ENCODE measurements at places on chromosomes 12 and 14.

DNA sequence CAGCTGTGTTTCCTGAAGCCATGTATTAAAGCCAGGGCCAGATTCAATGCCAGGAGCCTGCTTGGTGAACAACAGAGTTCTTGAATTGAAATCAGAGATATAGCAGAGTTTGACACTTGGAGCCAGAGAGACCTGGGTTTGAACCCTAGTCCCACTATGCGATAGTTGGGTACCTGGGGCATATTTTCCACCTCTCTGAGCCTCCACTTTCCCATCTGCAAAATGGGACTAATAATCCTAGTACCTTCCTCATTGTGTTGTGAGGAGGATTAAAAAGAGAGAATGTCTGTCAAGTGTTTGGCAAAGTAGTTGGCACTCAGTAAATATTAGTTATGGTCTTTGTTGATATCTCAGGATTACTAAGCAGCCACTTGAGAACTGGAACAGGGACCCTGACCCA is 6.0 kb upstream of the HRK start:
- DNase-seq = no peak

DNA sequence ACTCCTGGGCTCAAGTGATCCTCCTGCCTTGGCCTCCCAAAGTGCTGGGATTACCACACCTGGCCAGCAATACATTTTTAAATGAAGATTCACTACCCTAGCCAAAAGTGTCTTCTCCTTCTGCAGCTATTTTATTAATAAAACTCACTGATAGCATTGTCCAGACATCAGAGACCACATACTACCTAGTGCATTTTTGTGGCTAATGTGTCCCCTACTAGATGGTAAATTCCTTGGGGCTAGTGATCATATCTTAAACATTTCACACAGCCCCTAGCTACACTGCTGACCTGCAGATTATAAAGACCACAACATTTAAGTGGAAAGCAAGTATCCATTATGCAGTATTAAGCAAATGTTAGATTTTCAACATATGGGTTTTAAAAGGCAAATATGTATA is 17.0 kb downstream of the DTD2 start:
- DNase-seq = no peak

GRCh38 chr12:116332705-116333380 is 55.4 kb upstream of the MED13L start:
- DNase-seq = no peak

- no peak for DNase-seq
Observed at GRCh38 chr12:100043631-100044030, 58.9 kb upstream of the ANKS1B start.

- no peak for DNase-seq
Observed at GRCh38 chr12:124915239-124916236, 1.1 kb upstream of the UBC start.

GRCh38 chr14:36939265-36939664 is 233.1 kb downstream of the SLC25A21 start:
- DNase-seq = no peak

DNA sequence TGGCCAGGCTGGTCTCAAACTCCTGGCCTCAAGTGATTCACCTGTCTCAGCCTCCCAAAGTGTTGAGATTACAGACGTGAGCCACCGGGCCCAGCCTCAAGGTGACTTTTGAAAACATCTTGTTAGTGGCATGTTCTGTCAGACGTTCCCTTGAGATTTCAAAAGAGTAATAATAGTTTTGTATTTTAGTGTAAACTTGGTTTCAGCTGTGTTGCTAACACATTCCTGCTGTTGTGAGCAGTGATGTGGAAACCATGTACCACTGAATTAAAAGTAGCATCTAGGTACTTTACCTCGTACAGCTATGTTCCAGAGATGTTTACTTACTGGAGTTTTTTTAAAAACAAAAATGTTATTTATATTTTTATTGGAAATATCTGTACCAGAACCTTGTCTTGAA is 111.3 kb downstream of the AEBP2 start:
- no peak for DNase-seq

- no peak for DNase-seq
Observed at GRCh38 chr12:34354239-34355200, 332.2 kb downstream of the ALG10 start.

GRCh38 chr12:124248941-124249825 is 45.7 kb upstream of the RFLNA start:
- DNase-seq = no peak

DNA sequence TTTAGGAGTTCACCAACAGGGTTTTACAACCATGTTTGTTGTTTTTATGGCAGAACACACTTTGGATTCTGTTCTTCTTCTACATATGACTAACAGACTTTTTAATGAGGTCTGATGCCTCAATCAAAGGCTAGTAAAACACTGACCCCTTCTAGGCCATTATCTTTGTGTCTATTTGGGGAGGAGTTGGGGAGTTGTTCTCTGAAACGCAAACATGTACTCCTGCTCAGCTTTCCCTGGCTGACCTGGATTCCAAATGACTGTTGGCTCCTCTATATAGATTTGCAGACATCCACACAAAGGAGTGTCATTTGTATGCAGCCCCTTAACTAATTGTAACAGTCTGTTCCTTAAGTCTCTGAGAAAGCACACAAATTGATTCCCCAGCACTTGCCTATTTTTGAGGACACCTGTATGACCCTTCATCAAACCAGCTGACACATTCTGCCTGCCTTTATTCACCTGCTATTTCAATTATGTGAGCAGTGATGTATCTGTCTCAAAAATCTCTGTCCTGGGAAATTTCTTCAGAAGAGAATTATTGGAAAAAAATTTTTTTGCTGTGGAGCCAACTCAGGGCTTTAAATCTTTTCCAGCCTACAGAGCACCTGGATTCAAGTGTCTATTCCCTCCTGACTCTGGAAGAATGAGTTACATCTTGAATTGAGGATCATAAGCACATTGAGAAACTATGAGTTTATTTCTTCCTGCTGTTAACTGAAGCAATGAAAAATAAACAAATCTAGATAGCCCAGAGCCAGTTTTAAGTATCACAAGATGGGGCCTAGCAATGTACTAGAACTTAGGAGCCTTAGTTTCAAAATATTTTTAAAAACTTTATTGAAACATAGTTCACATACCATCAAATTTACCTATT is 417.2 kb downstream of the RAD51B start:
- no peak for DNase-seq

- no peak for DNase-seq
Observed at GRCh38 chr14:44463356-44464004, 43.6 kb downstream of the FSCB start.

GRCh38 chr12:4438834-4439596 is 6.6 kb downstream of the FGF6 start:
- DNase-seq = no peak

DNA sequence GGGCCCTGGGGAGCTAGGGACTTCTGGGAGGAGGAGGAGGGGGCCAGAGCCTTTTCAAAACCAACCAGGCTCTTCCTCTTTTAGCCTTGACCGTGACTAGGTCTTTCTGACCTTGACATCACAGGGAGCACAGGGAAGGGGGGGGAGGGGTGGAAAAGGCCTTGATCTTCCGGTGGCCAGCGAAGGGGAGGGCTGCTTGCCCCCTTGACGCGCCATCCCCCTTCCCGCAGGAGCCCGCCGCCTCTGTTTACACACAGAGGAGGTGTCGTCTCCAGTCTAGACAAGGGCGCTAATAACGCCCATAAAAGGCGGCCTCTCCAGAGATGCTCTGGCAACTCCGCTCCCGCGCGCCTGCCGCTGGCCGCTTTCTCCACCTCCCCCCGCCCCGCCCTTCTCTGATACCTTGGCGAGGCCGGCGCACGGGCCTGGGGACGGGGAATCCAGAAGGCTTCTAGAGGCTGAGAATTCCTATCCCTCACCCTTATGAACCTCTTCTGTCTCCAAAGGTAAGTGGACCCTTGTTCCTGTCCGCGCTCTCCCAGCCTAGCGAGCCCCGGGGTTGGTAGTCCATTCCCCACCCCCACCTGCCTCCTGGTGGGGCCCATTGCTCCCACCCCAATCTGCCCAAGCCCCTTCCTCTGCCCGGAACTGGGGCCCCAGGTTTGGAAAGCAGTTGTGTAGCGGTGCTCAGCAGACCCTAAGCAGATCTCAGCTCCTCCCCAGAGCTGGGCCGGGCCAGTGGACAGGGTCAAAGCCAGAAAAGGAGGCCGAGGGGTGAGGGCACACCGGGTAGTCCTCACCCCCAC is 4.9 kb upstream of the HOXC12 start:
- DNase-seq = no peak

- no peak for DNase-seq
Observed at GRCh38 chr12:68356060-68356695, 24.0 kb upstream of the MDM1 start.

DNA sequence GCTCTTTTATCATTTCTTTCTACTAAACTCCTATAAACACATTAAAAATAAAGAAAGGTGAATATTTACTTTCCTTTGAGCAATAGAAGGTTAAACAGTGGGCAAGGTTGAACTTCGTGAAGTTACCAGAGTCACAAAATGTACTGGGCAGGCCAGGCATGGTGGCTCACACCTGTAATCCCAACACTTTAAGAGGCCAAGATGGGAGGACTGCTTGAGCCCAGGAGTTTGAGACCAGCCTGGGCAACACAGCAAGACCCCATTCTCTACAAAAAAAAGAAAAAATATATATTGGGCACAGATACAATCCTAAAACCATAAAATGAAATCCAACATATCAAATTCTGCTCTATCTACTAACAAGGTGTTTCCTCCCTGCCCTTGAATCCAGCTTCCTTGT is 60.7 kb upstream of the VPS33A start:
- no peak for DNase-seq

- DNase-seq = peak; percentile 45
Observed at GRCh38 chr14:104689109-104689880, at the start of gene INF2. Gene INF2 (plus strand): TSS chr14:104689618. CDS start chr14:104701366, 11,748 bp downstream.

- DNase-seq = no peak
Observed at GRCh38 chr12:15937902-15938301, 26.8 kb downstream of the DERA start.

- DNase-seq = no peak
Observed at GRCh38 chr14:20820063-20820904, 17.6 kb upstream of the RNASE1 start.
